ENCODE measurements at places on chromosomes 2 and 18.
A peak's percentile ranks its signal among the peaks of the same experiment; 100 is the strongest.

DNA sequence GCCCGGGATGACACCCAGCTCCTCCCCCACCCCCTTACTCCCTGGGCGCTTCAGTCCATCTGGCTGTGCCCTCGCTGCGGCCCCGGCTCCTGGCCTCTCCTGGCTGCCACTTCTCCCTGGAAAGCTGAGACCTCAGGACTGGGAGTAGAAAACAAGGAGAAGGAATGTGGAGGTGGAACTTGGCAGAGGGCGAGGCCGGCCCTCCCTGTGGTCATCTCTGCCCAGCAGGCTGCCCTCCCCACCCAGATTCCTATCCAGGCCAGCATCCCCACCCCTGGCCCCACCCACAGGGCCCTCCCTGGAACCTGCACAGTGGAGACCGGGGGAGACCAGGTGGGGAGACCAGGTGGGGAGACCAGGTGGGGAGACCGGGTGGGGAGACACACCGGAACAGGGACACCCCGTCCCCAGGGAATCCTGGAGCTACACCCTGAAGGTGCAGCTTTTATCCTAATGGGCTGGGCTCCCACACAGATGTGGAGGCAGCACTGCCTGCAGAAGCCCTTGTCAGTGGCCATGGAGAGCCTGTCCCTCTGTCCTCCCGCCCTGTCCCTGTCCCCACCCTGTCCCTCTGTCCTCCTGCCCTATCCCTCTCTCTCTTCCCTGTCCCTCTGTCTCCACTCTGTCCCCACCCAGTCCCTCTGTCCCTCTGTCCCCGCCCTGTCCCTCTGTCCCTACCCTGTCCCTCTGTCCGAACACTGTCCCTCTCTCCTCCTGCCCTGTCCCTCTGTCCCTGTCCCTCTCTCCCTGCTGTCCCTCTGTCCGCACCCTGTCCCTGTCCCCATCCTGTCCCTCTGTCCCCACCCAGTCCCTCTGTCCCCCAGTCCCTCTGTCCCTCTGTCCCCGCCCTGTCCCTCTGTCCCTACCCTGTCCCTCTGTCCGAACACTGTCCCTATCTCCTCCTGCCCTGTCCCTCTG is 157.1 kb downstream of the PXDN start:
- no peak for DNase-seq

DNA sequence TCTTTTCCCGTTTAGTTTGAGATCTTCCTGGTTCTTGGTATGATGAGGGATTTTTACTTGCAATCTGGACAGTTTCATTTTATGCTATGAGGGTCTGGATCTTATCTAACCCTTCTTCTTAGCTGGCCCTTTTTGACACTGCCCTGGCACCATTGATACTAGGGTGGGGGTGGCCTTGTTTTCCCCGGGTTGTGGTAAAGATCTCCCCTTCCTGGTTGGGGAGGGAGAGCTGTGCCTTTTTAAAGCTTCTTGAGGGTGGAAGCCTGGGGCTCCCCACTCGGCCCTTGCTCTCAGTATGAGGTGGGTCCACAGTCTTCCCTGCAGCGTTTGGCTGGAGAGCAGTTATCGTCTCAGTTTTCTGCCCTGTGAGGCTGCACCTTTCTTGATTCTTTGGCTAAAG is 66.1 kb downstream of the ASB1 start:
- no peak for DNase-seq

GRCh38 chr2:182907081-182907830 is 40.8 kb upstream of the FRZB start:
- DNase-seq = no peak

- DNase-seq = peak; percentile 86
Measured at GRCh38 chr2:26018184-26019055, 15.5 kb upstream of the RAB10 start.
